AG09309 (cell line): ENCODE measurements at places on chromosomes 1 and 21.
A peak's percentile ranks its signal among the peaks of the same experiment; 100 is the strongest.

DNA sequence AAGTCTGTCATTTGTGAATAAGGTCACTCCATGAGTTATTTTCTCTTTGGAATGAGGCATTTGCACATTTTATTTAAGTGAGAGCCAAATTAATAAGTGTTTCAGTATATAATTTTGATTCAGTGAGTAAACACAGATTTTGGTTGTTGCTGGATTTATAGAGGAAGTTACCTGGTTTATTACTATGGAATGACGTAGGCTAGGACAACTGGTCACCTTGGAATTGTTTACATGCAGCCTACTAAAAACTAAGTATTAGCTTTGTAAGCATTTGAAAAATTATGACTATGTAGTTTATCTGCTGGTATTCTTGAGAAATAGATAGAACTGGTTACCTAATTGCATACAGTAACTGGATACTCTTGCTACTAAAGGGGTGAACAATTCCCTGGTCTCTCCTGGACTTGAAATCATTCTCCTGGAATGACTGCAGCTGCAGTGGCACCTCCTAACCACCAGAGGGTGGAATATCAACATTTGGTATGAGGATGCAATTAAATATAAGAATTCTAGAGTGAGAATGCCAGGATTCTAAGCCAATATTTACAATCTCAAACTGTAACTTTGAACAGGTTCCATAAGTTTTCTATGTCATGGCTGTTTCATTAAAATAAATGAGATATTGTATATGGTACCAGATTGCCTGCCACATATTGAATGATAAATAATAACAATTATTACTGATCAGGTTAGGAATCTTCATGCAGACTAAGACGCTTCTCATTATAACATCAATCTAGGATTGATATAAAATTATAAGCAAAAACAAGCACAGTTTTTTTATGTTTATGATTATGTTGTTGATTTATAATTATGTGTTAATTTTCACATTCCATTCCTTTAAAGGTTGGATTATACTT is 3.5 kb upstream of the KRTAP27-1 start:
- DNase-seq = no peak

- no peak for DNase-seq
These were observed 20.4 kb downstream of the PSMB4 start for GRCh38 chr1:151419819-151420218.

DNA sequence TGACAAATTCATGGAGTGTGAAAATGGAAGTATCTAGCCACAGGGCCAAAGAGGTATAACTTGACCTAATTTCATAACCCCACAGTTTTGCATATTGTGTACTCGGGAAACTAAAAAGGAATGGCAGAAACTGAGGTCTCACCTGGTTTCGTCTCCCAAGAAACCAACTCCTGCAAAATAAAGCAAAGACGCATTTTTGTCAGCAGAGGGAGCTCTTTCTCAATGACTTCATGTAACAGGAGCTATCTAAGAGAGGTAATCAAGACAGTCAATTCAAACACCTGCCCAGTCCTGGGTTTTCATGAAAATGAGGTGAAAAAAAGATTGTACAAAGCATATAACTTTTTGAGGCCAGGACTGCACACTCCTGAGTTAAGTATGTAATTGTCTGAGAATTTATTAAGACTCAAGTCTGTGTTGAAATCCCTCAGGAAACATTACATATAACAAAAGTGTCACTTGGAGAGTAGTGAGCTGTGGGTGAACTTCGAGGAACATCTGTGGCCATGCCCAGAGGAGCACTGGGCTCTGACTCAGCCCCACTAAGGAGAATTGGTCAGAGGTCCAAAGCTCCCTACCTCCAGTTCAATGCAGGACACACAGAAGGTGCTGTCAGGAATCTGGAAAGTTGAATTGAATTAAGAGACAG is 17.6 kb downstream of the FCRL4 start:
- DNase-seq = peak; percentile 13

GRCh38 chr1:15737324-15738319 is 1.6 kb downstream of the SLC25A34 start:
- DNase-seq = no peak

DNA sequence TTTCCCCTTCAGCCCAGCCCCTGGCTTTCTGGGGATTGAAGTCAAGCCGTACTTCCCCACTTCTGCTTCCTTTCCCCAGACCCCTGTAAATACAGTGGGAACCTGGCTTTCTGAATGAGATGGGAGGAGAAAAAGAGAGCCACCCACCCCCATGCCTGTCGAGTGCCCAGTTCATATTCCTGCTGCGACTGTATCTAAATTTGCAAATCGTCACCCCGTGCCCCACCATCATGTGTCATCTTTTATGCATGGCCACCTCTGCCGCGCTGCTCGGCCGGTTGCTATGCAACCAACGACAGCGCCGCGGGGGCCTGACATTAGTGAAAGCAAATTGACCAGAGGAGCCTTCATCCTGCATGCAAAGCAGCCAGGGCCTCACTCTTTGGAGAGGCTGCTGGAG is 143.0 kb downstream of the ELAVL4 start:
- no peak for DNase-seq

GRCh38 chr1:230858918-230859729 is 9.2 kb downstream of the C1orf198 start:
- DNase-seq = no peak

DNA sequence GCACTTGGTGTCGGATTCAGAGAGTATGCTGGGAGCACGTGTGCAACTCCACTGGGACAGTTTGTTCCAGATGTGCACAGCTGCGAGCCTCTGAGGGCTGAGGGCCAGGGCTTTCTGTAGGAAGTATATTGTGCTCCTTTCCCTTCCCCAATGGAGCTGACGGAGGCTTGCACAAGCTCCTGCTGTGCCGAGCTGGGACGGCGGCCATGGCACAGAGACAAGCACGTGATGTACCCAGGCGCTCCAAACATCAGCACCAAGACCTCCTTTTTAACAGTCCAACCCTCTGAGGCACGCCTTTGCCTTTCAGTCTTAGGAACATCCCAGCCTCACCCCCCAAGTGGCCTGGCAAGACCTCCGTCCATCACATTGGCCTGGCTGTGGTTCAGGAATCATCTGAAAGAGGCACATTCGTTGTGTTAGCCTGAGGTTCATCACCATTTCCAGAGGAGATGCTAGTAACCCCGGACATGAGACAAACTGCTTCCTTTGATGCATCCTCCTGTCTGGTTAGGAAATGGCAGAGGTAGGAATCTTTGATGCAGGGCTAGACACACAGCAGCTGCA is 339.2 kb upstream of the KAZN start:
- no peak for DNase-seq

GRCh38 chr1:236689713-236690569 is 3.6 kb downstream of the ACTN2 start:
- DNase-seq = no peak

DNA sequence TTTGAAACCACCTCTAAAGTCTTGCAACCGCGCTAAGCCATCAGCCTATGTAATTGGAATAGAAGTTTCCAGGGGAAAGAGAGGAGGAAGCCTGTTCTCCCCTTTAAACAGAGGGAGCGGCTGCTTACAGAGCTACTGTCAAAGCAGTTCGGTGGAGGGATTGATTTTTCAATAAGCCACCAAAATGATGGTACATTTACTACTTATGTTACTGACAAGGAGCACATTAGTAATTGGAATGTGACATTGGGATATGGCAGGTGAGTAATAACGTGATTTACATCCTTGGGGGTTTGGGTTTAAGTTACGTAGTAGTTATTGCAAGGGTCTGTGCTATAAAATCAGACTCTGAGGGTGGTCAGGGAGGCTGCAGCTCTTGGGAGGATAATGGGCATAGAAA is 257.3 kb downstream of the KAZN start:
- DNase-seq = no peak

GRCh38 chr1:183716286-183716685 is 63.2 kb upstream of the APOBEC4 start:
- DNase-seq = no peak

DNA sequence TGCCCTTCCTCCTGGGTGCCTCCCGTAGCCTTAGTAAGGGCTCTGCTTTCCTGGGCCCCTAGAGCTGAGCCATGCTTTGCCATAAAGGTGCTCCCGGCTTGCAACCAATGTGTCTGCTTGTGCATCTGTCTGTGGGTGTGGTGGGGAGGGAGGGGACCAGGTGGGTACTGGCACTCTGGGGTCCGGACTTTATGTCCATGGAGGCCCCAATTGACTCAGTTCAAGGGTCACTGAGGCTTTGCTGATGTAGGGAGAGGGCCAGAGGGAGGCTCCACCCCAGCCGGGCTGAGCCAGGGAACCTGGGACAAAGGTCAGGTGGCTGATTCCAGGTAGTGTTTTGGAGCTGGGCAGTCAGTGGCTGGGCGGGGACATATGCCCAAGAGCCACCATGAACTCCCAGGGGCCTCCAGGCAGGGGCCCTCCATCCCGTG is 15.0 kb downstream of the TNFRSF25 start:
- DNase-seq = no peak

DNA sequence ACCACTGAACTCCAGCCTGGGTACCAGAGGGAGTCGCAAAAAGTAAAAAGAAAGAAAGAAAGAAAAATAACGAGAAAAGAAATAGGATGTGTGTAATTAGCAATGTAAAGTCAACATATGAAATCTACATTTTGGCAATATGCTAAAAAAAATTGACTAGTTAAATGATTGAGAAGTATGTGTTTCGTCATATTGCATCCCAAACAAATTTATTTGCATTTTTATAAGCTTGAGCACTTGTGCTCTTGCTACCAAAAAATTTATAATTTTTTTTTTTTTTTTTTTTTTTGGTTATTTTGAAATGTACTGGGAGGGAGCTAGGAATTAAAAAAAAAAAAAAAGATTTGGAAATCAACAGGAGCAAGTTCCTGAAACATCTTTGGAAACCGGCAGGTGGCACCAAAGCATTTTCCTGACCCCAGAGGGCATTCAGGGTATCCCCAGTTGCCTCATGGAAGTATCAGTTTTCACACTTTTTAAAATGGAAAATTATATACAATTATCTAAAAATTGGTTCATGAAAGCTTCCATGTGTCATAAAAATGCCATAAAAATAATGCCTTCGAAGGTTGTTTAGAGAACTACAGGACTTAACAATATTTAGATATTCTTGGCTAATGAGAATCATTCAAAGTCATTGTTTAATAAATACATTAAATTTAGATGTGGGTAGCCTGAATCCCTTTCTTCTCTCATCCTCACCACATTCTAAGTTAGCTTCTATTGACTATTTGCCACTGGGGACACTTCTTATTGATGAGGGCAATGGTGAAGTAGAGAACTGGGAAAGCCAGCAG is 4.8 kb upstream of the HEATR1 start:
- peak; percentile 13 for DNase-seq

DNA sequence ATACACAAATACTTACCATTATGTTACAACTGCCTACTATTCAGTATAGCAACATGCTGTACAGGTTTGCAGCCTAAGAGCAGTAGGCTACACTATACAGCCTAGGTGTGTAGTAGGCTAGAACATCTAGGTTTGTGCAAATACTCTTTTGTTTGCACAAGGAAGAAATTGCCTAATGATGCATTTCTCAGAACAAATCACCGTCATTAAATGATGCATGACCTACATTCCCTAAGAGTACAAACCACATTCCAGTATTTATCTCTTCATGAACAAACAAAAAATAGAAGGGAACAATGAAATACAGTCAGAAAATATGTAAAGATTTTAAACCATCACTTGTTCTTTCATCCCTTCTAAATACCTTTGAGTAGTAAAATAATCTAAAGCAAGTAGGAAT is 109.7 kb upstream of the HP1BP3 start:
- peak; percentile 33 for DNase-seq

GRCh38 chr1:25743164-25744139 is 56.5 kb upstream of the SELENON start:
- DNase-seq = no peak

DNA sequence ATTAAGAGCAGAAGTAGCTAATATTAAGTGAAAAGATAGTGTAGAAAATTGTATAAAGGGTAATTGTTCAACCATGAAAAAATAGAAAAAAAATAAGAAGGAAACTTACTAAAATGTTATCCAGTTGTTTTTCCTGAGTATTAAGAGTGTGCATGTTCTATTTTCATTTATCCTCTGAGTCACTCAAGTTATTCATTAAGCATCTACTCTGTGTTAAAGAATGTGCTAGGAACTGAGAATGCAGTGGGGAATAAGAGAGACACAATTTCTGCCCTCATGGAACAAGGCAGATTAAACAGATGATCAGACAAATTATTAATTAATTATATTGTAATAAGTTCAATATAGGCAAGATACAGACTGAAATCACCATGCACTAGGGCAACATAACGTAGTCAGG is 10.8 kb upstream of the PIGK start:
- no peak for DNase-seq

GRCh38 chr1:77282187-77282865 is 507 bp downstream of the AK5 start:
- no peak for DNase-seq

DNA sequence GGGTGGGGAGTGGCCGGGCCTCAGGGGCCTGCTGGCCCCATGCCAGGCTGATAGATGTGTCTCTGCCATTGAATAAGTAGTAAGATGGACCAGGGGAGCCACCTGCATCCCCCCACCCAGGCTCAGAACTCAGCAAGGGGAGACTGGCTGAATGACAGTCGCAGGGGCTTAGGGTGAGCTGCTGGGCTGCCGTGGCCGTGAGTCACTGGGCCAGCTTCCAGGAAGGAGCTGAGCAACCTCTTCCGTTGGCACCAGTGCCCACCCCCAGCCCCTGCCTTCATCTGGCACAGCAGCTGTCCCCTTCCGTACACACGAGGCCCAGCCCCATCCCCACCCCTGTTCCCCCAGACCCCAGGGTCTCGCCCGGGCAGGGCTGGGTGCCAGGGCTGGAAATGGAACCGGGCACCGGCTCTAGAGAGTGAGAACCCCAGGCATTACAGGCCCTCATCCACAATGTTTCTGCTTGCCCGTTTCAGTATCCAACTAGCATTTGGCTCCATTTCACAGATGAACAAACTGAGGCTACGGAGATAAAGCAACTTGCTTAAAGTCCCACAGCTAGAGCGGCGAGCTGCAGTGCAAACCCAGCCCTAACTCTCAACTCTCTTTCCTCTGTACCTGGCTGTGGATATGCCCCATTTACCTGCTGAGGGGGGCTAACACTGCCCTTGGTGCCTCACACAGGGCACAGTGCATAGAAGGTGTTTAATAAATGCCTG is 10.2 kb downstream of the WNT4 start:
- peak; percentile 20 for DNase-seq

DNA sequence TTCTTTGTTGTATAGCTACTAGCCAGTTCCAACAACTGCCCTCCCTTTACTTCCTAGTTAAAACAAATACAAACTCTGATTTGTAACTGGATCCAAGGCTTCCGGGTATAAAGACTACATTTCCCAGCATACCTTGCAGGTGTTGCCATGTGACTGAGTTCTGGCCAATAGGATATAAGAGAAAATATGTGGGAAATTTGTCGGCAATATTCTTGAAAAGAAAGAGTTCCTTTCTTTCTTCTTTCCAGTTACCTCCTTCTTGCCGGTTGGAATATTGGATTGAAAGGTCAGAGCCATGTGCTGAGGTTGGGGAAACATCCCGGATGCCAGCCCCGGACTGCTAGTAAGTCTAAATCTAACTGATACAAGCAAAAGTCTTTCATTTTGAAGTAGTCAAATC is 23.0 kb upstream of the ZBTB40 start:
- no peak for DNase-seq
